T-helper 2 cell treated with Interferon-gamma antibody and Interleukin-4, amounts not matched to agents 5 μg/mL and 100 μg/mL, for 36 hours (primary cell): ENCODE measurements at places on chromosomes 4 and X.

- DNase-seq: no peak
These were observed 333.6 kb upstream of the IGFBP7 start for GRCh38 chr4:57443787-57444186.

DNA sequence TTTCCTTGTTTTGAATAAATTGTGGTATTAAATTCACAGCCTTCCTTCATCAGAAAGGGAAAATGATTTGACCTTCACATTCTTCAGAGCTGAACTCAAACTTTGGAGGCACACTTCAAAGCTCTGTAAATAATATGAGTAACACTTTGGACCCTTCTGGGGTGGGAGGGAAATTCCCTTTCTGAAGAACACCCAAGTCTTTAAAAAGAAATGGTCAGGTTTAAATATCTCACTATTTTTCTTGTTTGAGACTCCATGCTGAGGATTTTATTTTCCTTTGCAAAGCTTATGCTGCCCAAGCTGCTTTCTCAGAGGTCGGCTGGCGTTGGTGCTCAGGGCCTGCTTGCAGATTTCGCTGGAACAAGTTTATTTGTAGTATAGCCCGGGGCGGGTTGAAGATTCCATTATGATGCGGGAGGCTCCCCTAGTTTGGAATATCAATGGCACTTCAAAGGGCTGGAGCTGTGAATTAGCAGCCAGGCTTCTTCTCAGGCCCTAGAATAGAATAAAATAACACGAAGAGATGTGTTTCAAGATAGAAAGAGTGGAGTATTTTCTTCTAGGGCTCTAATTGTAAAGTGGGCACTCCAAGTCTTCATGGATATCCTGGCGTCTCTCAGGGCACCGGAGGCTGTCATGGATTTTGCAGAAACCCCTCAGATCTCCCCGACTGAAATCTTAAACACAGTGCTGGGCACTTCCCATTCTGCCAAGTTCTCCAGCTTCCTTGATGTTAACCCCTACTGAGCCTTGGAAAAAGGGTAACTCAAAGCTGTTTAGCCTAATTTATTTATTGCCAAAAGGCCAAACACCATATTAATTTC lies 315.6 kb downstream of the GPAT3 start:
- DNase-seq: no peak

DNA sequence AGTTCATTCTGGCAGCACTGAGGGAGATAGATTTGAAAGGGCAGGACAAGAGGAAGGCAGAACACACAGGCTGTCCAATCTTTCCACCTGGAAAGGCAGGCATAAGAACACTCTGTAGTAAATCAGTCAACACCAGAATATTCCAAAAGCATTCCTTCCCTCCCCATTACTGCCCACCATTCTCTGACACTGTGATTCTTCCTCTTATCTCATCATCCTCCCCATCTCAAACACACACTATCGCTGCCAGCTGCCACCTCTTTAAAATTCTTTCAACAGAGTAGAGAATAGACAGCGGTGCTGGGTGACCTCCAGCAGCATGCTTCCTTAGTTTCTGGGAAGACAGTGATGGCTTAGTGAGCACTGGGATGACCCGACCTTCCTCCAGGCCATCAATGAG lies 53.7 kb upstream of the MYOZ2 start:
- DNase-seq: no peak

DNA sequence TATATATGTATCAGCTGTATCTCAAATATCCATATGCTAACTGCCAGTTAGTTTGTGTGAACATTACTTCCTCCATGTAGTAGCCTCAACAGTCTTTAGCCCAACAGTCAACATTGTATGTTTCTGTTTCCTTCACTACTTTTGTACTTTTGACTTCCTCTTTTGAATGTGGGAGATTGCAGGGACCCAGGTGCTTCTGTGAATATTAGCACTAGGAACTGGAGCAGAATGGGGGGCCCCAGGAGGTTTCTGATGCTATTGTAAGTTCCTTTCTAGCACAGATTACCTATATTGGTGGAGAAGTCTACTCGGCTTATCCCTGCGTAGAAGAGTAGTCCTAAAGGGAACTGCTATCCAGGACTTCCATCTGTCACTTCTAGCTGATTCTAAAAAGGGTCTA lies 2.3 kb downstream of the PLAC8 start:
- DNase-seq: peak; percentile 11

DNA sequence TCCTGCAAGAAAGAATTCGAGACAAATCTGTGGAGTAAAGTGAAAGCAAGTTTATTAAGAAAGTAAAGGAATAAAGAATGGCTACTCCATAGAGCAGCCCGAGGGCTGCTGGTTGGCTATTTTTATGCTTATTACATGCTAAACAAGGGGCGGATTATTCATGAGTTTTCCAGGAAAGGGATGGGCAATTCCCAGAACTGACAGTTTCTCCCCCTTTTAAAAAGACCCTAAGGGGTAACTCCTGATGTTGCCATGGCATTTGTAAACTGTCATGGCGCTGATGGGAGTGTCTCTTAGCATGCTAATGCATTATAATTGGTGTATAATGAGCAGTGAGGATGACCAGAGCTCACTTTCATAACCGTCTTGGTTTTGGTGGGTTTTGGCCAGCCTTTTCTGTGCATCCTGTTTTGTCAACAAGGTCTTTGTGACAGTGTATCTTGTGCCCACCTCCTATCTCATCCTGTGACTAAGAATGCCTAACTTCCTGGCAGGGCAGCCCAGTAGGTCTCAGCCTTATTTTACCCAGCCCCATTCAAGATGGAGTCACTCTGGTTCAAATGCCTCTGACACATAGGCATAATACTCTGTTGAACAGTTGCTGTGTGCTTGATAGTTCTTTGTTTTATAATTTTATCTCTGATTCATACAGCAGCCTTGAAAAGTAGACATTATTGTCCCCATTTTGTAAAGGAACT lies 25.8 kb downstream of the GAB1 start:
- no peak for DNase-seq

DNA sequence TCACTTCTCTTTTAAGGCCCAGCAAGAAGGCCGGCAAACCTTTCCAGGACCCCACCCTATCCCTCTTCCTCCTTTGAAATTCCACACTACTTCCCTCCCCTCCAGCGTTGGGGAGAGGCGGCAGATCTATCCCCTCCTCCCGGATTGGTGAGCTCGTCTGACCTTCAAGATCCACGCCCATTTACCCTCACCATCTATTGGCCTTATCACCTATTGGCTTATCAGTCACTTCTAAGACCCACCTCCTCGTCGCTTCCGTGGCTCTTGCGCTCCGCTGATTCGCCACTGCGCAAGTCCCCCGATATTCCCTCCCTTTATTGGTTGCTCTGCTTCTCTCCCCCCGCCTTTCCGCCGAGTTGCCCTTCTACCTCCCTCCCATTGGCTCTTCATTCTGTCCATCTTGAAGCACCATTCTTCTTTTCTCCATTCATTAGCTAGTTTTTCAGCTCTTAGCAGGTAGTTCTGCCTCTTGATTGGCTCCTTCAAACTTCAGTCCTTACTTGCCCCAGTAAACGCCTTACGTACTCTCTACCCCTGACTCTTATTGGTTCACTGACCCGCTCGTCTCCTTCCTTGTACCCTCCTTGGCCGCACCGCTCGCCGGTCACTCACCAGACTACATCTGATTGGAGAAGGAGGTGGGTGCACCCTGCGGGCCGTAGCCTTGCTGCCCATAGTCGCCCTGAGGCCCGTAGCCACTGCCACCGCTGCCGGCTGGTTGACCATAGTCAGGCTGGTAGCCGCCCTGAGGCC lies 4.8 kb upstream of the PRICKLE3 start:
- peak; percentile 87 for DNase-seq

- no peak for DNase-seq
These were observed 182.7 kb downstream of the KCNIP4 start for GRCh38 chr4:21765810-21766407.

- DNase-seq: no peak
These were observed 29.2 kb downstream of the SULT1B1 start for GRCh38 chr4:69731241-69731640.

DNA sequence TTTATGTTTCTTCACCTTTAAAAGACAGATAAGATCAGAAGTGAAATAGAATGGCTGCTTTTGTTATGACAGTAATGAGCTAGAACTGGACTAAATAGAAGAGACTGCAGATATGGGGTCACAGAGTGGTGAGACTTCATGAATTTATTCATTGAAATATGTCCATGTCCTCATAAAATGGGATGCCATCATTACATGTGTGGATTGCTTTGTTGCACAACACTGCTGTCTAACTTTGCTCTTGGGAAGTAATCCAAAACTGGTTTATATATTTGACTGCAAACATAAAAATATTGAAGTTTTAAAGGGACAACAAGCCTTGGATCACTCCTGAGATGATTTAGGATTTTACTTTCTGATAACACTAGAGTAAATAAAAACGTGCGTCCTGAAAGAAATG lies 209.2 kb upstream of the FAT4 start:
- no peak for DNase-seq

GRCh38 chr4:109648266-109648996 lies 54.8 kb downstream of the CASP6 start:
- DNase-seq: no peak

DNA sequence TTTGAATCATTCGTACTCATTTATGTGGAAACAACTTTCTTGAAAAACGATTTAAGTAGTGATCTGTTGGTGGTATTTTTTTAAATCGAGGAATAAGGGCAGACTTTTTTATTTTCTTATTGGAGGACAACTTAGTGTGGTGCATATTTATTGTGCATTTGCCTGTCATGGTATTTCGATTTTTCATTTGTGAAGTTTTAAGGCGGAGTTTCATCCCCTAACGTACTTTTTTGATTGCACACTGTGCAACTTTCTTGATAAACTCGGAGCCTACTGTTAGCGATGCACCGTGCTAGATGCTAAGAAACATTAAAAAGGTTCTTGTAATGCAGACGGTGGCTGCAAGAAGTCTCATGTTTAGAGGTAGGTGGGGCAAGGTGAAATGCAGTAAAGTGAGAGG lies 1.4 kb downstream of the ZFX start:
- DNase-seq: no peak

DNA sequence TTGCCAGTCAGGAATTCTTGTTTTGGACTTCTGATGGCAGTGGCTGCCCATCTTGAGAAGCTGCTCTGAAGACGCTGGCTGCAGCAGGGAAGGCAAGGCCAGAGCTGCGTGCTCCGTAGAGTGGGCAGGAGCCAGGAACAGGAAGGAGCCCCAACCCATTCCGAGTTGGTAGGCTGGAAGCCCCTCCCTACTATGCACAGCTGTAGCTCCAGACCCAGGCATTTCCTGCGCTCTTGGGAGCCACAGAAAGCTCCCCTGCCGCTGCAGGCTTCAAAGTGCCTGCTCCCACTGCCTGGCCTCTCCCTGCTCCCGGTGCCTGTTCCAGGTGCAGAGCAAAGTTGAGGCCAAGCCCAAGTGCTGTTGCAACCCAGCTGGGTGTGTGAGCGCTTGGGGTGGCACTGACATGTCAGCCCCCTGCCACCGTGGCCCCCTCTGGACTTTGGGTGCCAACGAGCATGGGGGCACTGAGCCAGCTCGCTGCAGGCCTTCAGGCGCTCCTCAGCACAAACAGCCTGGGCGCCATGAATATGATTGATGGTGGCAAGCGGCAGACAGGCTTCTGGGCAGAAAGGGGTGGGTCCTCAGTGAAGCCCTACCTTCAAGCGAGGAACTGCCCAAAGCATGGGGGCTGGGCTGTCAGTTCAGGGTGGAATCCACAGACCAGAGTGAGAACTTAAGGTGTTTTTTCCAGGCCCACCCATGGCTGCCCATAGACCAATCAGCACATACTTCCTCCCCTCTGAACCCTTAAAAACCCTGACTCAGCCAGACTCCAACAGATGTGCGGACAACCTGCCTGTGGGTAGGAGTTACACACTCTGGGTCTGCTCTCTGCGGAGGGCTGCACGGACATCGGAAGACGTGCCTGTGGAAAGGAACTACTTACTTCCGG lies 677.2 kb upstream of the INTU start:
- DNase-seq: no peak

DNA sequence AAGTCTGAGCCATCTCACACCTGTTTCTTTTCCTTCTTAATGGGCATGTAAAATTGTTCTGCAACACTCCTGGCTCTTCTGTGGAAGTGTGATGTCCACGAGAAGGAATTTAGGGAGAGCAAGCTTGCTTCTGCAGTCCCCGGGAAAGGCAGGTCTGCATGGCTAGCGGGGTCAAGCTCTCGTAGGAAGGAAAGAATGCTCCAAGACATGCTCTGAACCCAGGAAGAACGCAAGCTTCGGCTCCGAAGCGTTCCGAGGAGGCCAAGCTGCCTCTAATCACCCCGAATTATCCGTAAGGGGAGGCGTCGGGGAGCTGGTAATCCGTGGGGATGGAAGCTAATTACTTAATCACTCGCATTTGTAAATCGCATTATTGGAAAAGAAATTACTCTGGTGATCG lies 177.7 kb downstream of the CRLF2 start:
- DNase-seq: no peak

DNA sequence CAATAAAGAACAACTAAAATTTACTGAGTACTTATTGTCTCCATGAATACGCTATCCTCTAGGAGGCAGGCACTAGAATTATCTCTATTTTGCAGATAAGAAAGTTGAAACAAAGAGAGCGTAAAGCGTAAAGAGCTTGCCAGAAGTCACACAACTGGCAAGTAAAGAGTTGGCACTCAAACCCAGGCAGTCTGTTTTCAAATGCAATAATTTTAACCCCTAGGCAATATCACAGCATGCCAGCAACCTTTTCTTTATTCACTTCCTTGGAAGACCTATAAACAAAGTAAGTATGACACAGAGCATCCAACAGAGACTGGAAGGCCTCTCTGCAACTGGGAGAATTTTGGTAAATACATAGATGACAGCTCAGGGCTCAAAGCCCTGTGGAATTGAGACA lies 23.2 kb upstream of the AMELX start:
- no peak for DNase-seq

- no peak for DNase-seq
These were observed at the start of gene GLRA3 for GRCh38 chr4:174828845-174829701. TSS of gene GLRA3 (minus strand) at chr4:174829247. CDS start at chr4:174828811, 436 bp downstream.

- DNase-seq: no peak
These were observed 2.6 kb downstream of the CTBP1 start for GRCh38 chr4:1246111-1246881.

GRCh38 chr4:153652051-153652784 lies 31.9 kb upstream of the TLR2 start:
- no peak for DNase-seq

DNA sequence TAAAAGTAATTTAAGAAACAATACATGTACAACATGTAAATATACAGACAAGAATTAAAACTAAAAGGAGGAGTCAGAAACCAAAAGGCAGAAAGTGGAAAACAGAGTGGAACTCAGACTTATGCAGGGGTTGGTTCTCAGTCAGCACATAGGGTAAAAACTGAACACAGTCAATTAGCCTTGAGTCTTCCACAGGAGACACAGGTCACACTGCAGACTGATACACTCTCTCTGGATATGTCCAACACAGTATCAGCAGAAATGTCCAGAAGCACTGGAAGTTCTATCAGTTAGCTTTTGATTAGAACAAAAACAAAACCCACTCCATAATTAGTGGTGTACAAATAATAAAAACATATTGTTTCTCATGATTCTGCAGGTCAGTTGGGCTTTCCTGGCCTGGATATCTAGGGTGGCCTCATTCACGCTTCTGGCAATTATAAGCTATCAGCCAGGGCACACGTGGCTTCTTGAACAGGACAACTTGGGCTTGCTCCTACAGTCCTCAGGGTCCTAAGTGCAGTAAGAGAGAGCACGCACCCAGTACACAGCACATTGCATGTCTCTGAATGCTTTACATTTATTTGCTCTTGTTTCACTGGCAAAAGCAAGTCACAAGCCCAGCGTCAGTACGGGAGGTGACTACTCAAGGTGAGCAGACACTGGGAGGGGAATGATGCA lies 21.6 kb downstream of the TEC start:
- no peak for DNase-seq
